ENCODE measurements at places on chromosomes 1 and 21.

- no peak for DNase-seq
Measured at GRCh38 chr1:203177470-203178039, 1.9 kb upstream of the MYBPH start.

DNA sequence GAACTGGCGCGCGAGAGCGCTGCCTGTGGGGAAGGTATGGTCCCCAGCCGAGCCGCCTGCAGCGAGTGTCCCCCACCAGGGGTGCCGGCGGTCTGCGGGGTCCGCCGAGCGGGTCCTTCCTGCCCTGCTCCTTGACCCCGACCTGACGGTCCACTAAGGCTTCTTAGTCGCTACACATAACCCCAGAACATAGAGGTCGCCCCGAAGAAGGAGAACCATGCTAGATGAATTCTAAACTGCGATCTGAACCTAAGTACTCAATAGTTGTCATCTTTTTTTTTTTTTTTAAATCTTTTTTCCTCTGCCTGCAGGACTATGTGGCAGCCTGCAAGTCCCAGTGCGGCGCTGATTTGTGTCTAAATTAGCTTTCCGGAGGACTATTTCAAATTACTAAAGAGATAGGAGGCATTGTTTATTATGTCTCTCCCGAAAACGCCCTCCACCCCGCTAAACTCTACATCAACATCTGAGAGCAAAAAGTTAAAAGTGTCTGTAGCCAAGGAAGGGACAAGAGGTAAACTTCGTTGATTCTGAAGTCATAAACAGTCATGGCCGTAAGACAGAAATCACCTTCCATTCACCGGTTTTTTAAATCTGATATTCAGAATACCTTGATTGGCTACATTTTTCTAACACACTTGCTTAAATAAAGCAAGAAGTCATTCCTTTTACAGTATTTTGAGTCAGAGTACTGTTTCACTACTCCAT, 476 bp downstream of the AXDND1 start:
- no peak for DNase-seq

DNA sequence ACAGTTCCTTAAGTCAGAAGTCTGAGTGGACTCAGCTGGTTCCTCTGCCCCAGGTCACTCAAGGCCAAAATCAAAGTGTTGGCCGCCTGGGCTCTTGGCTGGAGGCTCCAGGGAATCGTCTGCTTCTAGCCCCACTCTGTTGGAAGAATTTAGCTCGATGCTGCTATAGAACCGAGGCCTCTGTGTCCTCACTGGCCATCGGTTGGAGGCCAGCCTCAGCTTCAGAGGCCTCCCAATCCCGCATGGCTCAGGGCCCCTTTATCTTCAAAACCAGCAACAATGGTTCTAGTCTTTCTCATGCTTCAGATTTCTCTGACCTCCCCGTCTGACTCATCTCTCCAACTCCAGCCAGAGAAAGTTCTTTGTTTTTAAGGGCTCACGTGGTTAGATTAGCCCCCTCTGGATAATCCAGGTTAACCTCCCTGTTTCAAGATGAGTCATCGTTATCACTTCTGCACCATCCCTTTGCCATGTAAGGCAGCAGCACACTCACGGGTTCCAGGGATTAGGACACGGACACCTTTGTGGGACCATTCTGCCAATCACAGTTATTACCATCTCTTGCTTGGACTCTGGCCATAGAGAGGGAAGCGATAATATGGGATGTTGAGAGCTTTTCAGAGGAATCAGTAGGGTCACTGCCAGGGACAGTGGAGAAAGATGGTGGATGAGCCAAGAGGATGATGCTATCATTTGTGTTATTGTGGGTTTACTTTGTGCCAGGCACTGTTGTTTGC, 13.6 kb downstream of the FHAD1 start:
- DNase-seq: no peak

- DNase-seq: no peak
Measured at GRCh38 chr1:30046751-30047150, 676.6 kb downstream of the MATN1 start.

GRCh38 chr1:6507037-6507428, 15.6 kb upstream of the PLEKHG5 start:
- DNase-seq: no peak

DNA sequence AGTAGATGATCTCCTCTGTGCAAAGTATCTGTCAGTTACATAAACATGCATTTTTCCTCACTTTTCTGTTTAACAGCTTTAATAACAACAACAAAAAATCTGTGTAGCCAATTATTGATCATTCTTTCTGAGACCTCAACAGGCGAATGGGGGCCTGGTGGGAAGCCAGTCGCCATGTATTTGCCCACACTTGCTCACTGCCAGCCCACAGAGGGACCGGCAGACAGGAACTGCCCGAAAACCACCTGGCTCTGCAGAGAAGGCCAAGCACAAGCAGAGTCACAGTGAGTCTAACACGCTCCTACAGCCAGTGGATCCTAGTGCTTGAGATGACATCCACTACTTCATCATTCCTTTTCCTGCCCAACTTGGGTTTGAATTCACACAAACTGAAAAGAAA, 56.1 kb downstream of the NPHP4 start:
- no peak for DNase-seq

- no peak for DNase-seq
Measured at GRCh38 chr1:226424221-226425003, 16.5 kb upstream of the PARP1 start.

- DNase-seq: no peak
Measured at GRCh38 chr1:155141749-155142148, 1.4 kb upstream of the DPM3 start.

DNA sequence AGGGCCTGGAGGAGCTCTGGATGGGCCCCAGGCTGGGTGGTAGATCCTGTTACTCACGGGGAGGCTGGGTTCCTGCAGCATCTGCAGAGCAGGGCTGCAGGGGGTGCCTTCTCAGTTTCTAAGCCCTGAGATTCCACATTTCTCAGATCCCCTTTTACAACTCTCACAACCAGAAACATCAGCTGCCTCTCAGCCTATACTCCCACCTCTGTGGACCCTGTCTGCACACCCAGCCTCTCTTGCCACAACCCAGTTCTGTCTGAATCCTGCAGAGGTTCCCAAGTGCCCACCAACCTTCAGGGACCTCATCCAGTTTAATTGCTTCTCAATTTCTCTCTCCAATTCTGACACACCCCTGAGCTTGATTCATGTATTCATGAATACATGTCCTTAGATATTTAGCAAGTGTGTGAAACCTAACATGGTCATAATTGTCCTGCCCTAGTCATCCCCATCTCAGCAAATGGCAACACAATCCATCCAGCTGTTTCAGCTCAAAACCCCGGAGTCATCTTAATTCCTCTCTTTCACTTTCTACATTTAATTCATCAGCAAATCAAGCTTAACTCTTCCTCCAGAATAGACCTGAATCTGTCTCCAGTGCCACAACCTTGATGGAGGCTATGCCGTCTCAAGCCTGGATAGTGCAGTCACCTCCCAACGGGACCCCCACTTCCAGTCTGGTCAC, 57.0 kb upstream of the NEK2 start:
- DNase-seq: no peak

- DNase-seq: no peak
Measured at GRCh38 chr1:43392702-43393101, 3.0 kb downstream of the SZT2 start.

GRCh38 chr1:90718411-90719329, 1.6 kb upstream of the BARHL2 start:
- no peak for DNase-seq

- no peak for DNase-seq
Measured at GRCh38 chr1:154996966-154997701, 3.7 kb downstream of the LENEP start.

- no peak for DNase-seq
Measured at GRCh38 chr1:78236716-78237115, 190.9 kb downstream of the GIPC2 start.

- no peak for DNase-seq
Measured at GRCh38 chr1:8458607-8459006, 140.7 kb downstream of the SLC45A1 start.

DNA sequence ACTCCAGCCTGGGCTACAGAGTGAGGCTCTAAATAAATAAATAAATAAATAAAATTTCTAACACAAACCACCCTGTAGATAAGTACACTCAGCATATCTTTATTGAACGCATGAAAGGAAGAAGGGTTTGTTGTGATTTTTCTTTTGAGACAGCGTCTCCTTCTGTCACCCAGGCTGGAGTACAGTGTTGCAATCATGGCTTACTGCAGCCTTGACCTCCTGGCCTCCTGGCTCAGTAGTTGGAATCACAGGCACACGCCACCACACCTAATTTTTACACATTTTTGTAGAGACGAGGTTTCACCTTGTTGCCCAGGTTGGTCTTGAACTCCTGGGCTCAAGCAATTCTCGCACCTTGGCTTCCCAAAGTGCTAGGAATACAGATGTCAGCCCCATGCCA, 23.2 kb upstream of the RCC2 start:
- DNase-seq: no peak

DNA sequence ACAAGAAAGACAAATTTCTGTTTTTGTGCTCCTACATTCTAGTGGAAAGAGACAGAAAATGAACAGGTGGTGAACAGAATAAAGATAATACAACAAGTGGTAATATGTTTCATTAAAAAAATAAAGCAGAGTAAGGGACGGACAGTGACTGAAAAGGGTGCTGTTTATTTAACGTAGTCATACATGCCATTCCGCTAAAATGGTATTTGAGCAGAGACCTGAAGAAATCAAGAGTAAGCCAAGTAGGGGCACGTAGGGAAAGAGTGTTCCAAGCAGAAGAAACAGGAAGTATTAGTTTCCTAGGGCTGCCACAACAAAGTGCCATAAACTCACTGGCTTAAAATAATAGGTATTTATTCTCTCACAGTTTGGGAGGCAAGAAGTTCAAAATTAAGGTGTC, 65.6 kb upstream of the KCTD3 start:
- no peak for DNase-seq

DNA sequence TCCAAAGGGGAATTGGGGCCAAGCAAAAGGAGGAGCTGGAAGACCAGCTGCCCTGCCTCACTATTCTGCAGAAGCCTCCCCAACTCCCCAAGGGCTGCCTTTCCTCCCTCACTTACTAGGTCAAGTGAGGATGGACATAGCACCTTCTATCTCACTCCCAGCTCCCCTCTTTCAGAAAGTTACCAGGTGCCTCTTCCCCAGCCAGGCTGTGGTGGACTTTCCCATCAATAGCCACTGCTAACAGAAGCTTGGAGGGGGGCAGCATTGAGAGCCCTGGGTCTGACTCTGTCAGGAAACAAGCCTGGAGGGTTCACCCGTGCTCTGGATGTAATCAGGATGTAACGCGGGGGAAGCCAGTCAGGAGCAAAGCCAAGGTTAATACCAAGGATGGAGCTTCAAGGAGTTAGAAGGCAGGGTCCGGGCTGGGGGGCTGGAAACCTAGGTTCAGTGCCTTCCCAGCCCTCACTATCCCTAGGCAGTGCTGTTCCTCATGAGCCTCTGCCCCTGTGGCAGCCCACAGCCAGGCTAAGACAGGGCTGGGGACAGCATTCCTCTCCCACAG, 127.8 kb upstream of the NGF start:
- no peak for DNase-seq

DNA sequence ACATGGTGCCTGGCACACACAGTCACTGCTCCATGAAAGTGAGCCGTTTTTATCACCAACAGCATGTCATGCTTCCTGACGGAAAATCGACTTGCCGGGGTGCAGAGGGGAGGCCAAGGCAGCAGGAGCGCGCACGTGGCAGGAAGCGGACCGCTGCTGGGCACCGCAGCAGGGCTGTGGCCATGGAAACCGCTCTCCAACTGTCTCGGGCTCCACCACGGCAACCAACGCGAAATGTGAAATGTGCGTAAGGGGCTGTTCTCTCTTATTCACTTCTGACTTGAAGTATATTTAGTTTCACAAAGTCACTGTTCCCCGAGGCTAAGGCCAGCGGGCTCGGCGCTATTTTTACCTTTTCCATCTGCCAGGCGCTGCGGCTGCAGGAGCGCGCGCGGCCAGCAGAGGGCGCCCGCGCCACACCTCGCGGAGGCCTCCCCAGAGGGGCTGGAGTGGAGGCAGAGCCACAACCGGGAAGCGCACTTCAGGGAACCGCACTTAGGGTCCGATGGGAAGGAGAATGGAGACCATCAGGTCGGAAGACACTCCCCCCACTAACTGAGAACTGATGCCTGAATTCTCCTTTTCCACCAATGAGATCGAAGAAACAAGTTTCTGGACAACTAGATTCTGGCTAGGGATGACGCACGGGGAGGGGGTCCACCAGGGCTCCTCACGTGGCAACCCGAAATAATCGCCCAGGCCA, 19.7 kb downstream of the RCC2 start:
- DNase-seq: no peak

- DNase-seq: no peak
Measured at GRCh38 chr1:211951856-211952255, 83.5 kb downstream of the INTS7 start.

DNA sequence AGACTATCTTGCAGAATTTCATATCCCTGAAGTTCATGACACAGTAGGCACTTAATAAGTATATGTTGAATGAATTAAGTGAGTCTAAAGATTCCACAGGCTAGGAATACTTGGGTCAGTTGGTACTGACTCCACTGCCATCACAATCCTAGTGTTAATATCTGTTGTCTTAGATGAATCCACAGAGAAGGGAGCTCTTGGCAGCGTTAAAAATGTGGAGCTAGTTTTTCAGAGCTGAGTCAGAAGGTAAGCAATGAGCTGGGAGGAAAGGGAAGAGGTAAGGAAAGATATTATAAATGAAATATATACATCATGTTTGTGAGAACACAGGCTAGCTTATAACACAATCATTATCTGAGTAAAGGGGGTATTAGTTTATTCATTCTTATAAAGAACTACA, 21.8 kb upstream of the GORAB start:
- DNase-seq: no peak

GRCh38 chr1:201020040-201020591, 3.4 kb downstream of the KIF21B start:
- no peak for DNase-seq

- no peak for DNase-seq
Measured at GRCh38 chr1:175314300-175314699, 121.7 kb upstream of the KIAA0040 start.

DNA sequence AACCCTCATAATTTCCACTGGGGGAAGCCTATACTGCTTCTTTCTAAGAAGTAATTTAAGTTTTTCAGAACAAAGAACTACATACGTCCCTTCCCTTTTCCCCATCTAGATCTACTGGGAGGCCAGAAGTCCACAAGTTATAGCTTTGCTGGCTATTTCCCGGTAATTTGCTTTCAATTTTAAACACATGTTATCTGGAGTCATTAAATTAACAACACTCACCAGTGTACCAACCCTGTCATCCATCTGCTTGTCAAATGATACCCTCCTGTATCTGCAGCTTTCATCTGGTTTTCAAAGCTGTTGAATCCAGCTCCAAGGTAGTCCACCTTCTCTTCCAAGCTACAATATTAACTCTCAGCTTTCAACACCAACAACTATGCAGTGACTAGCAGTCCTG, 466.7 kb upstream of the PKN2 start:
- DNase-seq: no peak

GRCh38 chr1:53155945-53156344, 13.5 kb upstream of the SLC1A7 start:
- DNase-seq: no peak

- no peak for DNase-seq
Measured at GRCh38 chr1:169860187-169860586, 33.5 kb downstream of the SCYL3 start.

GRCh38 chr1:12087797-12088314, 24.8 kb downstream of the TNFRSF8 start:
- DNase-seq: no peak

Data from AG04449 (cell line).